ENCODE measurements at places on chromosomes 5 and 9.
A peak's percentile ranks its signal among the peaks of the same experiment; 100 is the strongest.

DNA sequence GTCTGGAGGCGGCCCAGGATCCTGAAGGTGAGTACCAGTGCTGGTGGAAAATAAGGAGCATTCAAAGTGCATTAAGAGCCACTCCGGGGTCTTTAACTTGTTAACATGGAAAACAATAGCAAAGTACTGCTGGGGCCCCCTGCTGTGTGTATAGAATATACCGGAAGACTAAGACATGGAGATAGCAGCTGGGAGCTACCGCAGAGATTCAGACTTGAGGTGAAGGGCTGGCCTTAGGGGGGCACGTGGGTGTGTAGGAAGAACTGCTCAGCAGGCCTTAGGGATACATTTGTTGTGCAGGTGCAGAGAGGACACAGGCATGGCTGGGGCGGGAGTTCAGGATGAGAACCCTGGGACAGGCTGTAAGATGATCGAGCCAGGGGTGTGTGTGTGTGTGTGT, 1.2 kb upstream of the DMRT1 start:
- no peak for DNase-seq

- DNase-seq = no peak
Measured at GRCh38 chr5:21263361-21263760, 1275.4 kb upstream of the CDH18 start.

DNA sequence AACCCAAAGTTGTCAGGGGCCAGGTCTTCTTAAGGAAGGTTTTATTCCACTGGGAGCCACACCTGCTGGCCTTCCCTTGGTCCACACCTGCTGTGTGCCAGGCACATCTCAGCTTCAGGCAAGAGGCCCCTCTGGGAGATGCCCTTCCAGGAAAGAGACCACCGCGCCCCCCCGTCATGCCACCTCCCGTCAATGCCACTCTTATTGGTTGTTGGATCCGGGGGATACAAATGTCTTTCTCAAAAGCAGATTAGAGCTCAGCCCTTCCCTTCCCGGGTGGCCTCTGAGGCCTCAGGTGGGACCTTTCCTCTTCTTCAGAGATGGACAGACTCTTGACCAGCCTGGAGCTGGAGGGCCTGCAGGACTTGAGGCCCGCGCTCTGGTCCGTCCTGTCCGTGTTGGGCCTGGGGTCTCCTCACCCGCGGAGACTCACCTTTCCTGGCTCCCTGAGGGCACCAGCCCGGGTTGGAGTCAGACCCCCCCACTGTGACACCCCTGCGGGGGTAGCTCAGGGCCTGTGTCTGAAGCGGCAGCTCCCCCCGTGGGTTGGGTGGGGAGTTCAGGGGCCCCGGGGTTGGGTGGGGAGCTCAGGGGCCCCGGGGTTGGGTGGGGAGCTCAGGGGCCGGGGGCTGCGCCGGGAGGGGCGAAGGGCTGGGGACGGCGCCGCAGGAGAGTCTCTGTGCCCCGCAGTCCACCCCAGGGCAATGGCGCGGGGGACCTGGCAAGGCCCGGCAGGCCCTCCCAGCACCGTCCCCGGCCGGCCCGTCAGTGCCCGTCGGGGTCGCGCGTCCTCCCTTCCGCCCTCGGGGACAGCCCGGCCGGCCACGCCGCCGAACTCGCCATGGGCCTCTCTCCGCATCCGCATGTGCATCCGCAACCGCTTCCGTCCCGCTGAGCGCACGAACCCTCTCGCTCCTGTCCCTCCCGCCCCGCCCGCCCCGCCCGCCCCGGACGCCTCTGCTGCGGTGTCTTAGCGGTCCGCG, 3.7 kb upstream of the SLC9A3 start:
- DNase-seq = no peak

DNA sequence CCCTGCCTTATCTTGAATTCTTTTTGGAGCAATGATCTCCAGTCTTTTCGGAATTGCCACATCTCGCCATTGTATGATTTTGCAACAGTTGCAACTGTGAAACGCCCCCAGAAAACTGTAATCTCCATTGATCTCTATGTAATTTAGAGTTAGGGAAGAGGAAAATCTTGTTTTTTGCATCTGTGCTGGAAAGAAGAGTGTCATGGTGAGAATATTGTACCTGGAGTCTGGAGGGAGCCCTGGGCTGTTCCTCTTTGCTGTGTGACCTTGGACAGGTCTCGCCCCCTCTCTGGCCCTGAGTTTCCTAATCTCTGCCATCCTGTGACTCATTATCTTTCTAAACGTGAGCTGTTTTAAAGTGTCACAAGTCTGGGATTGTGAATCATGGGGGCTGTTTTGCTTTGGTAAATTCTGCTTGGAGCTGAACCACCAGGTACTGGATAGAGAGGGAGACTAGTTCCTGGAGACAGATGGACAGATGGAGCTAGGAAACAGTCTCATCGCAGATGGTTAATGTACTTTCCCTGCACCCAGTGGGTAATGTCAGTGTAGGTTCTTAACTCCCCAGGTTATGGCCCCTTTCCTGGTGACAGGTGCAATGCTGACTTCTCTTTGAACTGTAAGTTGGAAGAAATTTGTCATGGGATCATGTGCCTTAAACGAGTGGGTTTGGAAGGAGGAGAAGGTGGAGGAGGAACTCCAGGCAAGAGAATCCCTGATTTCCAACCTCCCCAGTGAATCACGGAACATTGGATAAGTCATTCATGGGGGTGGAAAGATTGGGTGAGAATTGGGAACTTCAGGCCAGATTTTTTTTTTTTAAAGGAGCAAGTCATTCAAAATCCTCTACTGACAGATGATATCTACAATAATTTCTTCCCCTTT, 19.6 kb downstream of the PPARGC1B start:
- no peak for DNase-seq

DNA sequence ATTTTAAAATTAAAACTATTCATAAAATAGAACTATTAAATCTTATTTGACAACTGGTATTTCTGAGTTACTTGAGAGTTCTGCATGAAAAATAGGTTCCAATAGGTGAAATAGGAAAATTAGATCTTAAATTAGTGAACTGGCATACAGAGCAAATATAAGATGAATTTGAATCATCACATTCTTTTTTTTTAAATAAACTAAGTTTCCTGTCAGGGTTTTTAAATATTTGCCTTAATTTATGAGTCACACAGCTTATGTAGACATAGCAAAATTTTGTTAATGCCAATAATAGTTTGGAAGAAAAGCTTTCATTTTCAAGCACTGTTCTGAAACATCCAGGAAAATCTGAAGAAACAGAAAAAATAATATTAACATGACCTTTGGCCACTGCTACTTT, 311.7 kb upstream of the HAPLN1 start:
- no peak for DNase-seq

DNA sequence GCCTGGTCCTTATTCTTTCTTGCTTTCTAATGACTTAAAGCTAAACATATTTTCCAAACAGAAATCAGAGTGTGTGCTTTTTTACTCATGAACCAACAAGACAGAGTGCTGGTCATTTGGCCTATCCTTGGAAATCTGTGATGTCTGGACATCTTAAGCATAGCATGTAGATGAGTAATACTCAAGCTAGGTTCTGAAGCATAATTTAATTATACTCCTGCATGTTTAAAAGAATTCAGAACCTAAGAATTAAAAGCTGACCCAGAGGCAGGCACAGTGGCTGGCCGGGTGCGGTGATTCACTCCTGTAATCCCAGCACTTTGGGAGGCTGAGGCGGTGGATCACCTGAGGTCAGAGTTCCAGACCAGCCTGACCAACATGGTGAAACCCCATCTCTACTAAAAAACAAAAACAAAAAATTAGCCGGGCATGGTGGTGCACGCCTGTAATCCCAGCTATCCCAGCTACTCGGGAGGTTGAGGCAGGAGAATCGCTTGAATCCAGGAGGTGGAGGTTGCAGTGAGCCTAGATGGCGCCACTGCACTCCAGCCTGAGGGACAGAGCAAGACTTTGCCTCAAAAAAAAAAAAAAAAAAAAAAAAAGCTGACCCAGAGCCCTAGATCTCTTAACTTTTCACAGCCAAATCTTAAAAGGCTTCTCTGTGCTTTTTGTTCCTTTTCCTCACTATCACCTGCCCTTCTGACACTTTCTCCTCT, 16.2 kb upstream of the TJP2 start:
- DNase-seq = no peak

GRCh38 chr5:3362606-3362910, 233.1 kb upstream of the IRX1 start:
- no peak for DNase-seq

DNA sequence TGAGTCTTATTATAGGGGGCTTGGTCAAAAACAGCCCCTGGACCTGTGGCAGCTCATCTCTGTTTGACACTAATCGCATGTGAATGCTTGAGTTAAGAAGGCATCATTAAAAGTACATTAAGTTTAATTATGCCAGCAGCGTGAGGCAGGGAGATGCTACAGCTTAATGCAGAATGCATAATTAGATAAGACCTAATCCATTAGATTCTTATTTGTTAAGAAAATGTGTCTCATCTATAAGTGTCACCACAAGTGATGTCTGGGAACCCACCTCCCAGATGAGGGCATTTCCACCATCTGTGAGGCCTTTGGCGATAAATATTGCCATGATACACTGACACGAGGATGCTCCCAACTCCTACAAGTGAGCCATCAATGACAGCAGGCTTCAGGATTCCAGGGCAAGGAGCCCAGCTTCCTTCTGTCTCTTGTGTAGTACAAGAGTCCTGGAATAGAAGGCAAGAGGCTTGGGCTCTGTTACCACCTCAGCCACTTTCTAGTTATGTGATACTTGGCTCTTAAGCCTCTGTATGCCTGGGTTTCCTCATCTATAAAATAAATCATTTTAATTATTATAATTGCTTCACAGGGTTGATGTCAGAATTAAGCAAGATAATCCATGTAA, 202.7 kb downstream of the FAM114A2 start:
- no peak for DNase-seq

- DNase-seq = no peak
Measured at GRCh38 chr9:134838651-134839454, 41.8 kb upstream of the FCN2 start.

DNA sequence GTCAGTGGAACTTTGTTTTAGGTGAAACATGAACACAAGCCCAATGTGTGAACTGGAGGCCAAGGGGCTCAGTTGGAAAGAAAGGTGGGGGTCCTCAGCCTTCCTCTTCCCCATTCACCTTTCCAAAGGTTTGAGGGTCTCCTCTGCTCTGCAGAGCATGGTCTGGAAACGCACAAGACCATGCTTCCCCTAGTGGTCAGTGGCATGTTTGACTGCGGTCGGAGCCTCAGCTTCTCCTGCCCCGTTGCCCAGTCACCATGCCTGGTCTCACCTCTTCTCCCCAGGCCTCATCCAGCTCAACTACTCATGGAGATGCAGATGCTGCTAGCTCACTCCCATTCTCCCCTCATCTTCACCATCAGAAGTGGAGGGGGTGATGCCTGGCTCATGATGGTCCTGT, 340.3 kb downstream of the GADD45G start:
- DNase-seq = no peak

GRCh38 chr9:123335193-123335985, 20.6 kb upstream of the CRB2 start:
- no peak for DNase-seq

GRCh38 chr5:72235725-72236124, 84.3 kb downstream of the MRPS27 start:
- no peak for DNase-seq

DNA sequence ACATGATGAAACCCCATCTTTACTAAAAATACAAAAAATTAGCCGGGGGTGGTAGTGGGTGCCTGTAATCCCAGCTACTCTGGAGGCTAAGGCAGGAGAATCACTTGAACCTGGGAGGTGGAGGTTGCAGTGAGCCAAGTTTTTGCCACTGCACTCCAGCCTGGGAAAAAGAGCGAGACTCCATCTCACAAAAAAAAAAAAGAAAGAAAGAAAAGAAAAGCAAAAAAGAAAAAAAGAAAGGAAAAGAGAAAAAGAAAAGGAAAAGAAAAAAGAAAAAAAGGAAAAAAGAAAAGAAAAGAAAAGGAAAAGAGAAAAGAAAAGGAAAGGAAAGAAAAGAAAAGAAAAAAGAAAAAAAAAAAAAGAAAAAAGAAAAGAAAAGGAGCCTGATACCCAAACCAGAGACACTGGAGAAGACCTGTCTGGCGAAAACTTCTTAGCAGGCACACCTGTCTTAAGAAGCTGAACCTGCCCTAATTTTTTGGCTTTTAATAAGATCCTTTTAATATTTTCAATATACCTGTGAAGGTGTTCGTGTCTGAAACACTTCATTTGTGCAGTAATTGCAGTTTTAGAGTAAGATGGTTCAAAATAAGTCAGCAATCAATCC, 164.7 kb upstream of the IRX2 start:
- no peak for DNase-seq

DNA sequence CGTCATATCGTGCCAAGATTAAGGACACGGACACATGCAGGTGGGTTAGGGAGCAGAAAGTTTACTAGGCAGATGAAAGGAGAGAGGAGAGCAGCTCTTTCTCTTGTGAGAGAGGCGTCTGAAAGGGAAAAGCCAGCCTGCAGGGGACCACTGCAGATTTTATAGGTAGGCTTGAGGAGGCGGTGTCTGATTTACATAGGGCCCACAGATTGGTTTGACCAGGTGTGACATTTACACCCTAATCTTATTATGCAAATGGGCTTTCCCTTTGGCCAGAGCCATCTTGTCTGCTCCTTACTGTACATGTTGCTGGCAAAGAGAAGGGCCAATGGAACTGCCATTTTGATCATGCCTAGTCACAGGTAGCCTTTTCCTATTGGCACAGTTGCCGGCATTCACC, 137.2 kb upstream of the TAF11L2 start:
- peak; percentile 39 for DNase-seq

GRCh38 chr5:107512029-107512428, 158.7 kb downstream of the EFNA5 start:
- no peak for DNase-seq

DNA sequence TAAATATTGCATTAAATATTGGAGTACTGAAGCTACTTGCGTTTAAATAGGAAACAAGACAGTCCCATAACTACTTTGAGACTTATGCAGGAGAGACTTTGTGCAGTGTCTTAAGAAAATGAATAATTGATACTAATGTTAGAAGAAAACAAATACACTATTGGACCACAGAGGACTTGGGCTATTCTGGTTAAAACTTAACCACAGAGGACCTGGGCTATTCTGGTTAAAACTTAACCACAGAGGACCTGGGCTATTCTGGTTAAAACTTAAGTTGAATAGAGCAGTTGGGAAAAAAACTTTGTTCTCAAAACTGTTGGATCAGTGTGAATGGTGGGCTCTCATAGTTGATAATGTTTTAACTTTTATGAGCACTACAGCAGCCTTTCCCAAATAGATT, 141.7 kb downstream of the WDR70 start:
- DNase-seq = no peak

DNA sequence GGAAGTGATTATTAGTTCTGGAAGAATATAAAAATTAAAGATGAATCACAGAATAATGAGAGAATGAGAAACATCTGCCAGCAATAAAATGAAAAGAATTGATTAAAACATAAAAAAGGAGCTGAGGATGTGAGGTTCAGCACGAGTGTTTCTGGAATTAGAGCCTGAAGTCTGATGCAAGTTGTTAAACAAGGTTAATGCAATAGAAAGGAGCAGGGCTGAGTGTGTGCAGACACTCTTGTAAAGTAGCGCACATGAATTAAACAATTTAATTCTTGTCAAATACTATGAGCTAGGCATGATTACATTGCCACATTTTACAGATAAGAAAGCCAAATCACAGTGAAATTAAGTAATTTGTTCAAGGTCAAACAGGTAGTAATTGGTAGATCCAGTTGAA, 384.2 kb downstream of the TAF11L14 start:
- no peak for DNase-seq
